ENCODE measurements at places on chromosomes 3 and 15.

DNA sequence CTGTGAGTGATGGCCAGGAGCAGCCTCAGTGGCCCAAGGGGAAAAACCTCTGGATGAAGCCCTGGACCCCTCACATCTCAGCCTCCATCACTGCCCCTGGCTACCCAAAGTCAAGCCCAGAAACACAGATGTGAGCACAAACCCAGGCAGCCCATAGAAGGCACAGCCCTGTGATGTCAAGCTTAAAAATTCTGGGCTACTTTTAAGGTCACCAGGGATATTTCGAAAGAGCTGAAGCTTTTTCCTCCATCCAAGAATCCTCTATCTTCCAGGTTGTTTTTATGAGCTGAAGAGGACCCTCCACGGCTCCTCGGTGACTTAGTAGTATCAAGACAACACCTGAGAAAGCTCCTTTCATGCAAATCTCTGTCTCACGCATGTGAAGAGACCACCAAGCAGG is 11.5 kb downstream of the LIPC start:
- no peak for DNase-seq

GRCh38 chr3:19348941-19349564 is 200.7 kb downstream of the KCNH8 start:
- no peak for DNase-seq

GRCh38 chr15:19988094-19988660 is 553.4 kb downstream of the GOLGA6L6 start:
- DNase-seq, result no peak

- no peak for DNase-seq
Observed at GRCh38 chr3:88758676-88759075, 348.7 kb upstream of the EPHA3 start.

DNA sequence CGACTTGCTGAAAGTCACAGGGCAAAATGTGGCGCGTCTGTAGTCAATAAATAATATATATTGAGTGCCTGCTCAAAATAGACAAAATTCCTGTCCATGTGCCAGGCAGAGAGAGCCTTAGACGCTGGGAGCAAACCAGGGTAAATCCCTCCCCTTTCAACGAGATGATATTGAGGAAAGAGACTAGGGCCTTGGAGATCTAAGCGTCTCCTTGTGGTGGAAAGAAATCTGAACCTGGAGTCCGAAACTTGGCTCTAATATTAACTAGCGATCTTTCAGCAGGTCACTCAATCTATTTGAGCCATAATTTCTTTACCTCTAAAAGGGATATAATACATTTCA is 348 bp upstream of the DPP8 start:
- no peak for DNase-seq

DNA sequence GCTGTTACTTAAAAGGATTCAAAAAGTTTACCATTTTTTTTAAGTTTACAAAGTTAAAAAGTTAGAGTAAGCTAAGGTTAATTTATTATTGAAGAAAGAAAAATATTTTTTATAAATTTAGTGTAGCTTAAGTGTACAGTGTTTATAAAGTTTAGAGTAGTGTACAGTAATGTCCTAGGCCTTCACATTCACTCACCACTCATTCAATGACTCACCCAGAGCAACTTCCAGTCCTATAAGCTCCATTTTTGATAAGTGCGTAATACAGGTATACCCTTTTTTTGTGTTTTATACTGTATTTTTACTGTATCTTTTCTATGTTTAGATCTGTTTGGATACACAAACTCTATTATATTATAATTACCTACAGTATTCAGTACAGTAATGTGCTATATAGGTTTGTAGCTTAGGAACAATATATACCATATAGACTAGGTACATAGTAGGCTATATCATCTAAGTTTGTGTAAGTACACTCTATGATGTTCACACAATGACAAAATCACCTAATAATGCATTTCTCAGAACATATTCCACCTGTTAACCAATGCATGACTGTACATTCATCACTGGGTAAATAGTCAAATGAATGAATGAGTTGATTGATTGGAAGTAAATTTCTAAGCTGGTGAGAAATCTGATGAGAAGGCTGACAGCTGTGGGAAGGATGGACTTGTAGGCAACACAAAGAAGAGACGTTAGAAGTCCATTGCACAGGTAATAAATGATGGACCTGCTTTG is 95.2 kb upstream of the CDIN1 start:
- peak; percentile 6 for DNase-seq

GRCh38 chr3:17292556-17292955 is 407.8 kb downstream of the PLCL2 start:
- DNase-seq, result no peak

- DNase-seq, result no peak
Observed at GRCh38 chr15:94322141-94322540, 90.8 kb downstream of the MCTP2 start.

- no peak for DNase-seq
Observed at GRCh38 chr3:189744235-189744634, 113.0 kb downstream of the TP63 start.

DNA sequence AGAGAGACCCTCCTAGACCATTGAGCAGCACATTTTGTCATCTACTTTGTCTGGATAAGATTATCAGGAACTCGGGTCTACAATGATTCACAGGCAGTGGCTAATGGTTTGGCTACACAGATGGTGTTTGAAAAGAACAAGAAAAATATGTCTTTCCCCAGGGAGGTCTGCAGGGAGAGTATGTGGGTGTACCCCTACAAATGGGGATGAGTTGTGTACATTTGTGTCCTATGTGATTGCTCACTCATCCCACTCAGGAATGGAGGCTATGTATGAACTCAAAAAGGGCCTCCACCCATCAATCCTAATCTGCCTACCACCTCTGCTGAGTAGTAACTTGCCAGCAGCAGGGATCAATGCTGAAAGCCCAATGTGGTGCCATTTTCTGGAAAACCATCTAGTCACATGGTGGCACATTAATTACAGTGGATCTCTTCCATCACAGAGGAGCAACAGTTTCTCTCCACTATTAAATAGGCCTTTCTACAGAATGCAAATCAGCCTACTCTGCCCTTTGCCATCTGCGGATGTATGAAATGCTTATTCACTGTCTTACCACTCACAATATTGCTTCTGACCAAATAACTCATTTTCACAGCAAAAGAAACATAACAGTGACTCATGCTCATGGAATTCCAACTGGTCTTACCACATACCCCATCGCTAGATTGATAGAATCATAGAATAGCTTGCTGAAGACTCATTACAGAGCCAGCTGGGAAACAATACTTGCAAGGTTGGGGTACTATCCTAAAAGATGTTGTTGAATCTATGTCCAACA is 48.3 kb upstream of the TRIM42 start:
- peak; percentile 29 for DNase-seq

- no peak for DNase-seq
Observed at GRCh38 chr3:85159376-85159775, 200.6 kb downstream of the CADM2 start.

GRCh38 chr3:13750731-13751130 is 129.1 kb downstream of the WNT7A start:
- DNase-seq, result no peak

GRCh38 chr3:30643763-30644462 is 37.5 kb downstream of the TGFBR2 start:
- DNase-seq, result no peak

DNA sequence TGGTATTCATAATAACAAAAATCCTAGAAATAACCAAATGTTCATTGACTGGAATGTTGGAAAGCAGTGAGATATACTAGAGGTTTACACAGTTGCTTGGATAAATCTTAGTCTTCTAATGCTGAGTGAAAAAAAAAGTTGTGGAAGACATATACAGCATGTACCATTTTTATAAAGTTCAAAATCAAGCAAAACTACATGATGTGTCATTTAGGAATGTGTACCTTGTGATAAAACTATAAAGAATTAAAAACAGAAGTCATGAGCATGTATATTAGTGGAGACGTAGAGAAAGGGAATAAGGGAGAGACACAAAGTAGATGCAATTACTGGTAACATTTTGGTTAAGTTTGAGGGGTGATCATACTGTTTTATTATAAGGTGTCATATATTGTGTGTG is 45.2 kb downstream of the FBXL2 start:
- no peak for DNase-seq

DNA sequence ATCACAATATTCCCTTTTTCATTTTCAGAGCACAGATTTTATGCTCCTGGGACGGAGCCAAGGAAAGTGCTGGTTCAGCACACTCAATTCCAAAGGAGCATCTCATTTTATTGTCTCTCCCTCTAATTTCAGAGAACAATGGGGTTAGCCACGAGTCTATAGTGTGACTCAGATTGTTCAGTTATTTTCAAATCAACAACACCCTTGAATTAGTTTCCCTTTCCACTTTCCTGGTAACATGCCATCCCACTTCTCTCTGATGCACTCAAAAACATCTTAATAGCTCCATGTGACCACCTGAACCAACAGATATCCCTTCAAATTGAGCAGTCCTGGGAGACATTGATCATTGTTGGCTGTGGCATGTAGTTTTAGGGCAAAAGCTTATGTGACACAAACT is 389.7 kb upstream of the MDFIC2 start:
- DNase-seq, result no peak

DNA sequence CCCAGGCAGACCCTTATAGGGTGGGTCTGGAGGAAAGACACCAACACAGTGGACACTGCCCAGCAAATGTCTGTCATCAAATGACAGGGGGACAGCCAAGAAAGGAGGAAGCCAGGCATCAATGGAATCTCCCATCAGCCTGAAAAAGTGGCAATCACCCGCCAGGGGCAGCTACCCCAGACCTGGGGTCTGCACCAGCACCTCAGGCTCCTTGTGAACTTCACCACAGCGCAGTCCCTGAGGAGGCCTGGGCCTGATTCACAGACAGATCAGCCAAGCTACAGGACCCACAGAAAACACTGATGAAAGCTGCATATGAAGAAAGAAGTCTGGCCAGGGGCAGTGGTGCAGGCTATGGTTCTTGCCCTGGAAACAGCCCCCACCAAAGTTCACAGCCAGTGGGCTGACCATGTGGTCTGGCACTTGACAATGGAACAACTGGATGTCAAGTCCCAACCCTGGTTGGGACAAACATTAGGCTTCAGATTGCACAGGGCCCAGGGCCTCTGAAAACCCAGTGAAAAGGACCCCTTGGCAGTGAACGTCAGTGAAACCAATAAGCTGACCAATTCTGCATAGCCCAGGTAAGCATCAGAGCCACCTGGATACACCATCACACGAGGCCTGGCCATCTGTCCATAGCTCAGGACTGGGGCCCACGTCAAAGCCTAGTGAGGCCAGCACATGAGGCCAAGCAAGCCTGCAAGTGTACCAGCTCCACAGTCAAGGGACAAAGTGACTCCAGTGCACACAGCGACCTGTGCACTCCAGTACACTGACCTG is 29.1 kb downstream of the ALS2CL start:
- no peak for DNase-seq

DNA sequence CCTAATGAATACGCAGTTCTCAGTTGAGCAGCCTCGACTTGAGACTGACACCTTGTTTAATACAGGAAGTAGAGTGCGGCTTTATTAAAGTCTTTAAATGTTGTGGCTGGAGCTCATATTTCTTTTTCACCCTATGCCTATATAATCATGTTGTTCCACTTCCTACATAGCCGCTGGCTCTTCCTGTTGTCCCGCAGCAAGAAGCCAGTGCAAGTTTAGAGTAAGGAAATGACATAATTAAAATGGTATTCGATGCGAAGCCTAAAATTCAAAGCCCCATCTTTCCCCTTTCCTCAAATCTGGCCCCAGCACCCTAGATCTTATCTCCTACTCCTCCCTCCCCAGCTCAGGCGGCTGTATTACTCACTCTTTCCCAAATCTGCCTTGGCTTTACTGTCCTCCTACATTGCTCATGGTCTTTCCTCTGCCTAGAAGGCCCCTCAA is 7.5 kb upstream of the PHLDB2 start:
- DNase-seq, result no peak

- no peak for DNase-seq
Observed at GRCh38 chr3:141394560-141394959, 26.3 kb downstream of the ZBTB38 start.

DNA sequence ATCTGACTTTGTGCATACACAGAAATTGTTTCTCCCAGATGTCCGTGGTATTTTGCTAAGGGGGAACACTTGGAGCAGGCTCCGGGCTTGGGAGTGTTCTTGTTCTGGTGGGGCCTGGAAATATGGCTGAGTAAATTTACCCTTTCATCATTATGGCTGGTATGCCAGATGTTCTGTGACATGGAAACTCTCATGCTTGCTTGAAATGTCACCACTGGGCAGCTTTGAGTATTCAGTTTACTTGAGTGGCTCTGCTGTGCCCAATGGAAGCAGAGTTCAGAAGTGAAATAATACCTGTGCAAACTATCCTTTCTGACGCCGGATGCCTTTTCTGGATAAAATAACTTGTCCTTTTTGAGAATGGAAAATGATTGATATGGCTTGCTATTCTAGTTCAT is 283.6 kb upstream of the TPM1 start:
- no peak for DNase-seq

DNA sequence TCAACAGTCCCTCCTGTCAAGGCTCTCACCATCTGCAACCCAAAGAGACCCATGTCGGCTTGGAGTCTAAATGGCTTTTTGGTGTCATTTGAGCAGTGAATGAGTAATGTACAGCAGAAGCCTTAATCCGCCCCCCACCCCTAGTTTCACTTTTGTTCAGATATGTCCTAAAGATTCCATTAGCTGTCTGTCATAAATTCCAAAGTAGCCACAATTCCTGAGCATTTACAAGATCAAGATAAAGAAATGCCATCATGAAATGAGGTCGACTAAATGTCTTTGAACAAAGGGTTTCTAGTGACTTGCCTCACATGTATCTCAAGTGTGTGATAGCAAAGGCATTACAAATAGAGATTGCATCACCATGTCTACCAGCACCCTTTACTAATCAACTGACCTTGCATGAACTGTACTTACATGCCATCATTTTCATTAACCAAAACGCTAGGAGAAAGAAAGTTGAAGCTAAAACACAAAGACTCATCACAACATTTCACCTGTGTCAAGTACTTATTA is 123.8 kb upstream of the PHLDB2 start:
- peak; percentile 91 for DNase-seq

GRCh38 chr3:163863146-163863545 is 1215.2 kb downstream of the SI start:
- no peak for DNase-seq

GRCh38 chr3:152309535-152310307 is 41.0 kb downstream of the MBNL1 start:
- no peak for DNase-seq

Data from epithelial cell of prostate (primary cell).